ENCODE measurements at places on chromosomes 4 and X. TPM values are rescaled to one million over a fixed set of nuclear protein-coding genes. Genes with fewer than 3 reads are reported as not detected.

The CLNK gene
- not detected for total RNA-seq

The MSMO1 gene
- 140 TPM for total RNA-seq

The ARL9 gene
- 3.2 TPM for total RNA-seq

The VCX3B gene
- not detected for total RNA-seq

The DTHD1 gene
- total RNA-seq = 2.1 TPM

The JCHAIN gene
- 3.6 TPM for total RNA-seq

The SRPK3 gene
- total RNA-seq = 0.18 TPM

The IGFBP7 gene
- total RNA-seq = 26.9 TPM

The AREG gene
- not detected for total RNA-seq

The TRPC3 gene
- total RNA-seq = 88.6 TPM

The CYTL1 gene
- 0.91 TPM for total RNA-seq

The ADGRG4 gene
- total RNA-seq = not detected

The NEIL3 gene
- 6.2 TPM for total RNA-seq

The AFF1 gene
- total RNA-seq = 15.5 TPM

The CYLC1 gene
- not detected for total RNA-seq

The RXFP1 gene
- 0.45 TPM for total RNA-seq

The GABRG1 gene
- 22.3 TPM for total RNA-seq

The IL2 gene
- total RNA-seq = not detected

The MRFAP1 gene
- 89.2 TPM for total RNA-seq

The SLC25A31 gene
- not detected for total RNA-seq

The RGS12 gene
- total RNA-seq = 87.5 TPM

The MAB21L2 gene
- 4.9 TPM for total RNA-seq

The TNMD gene
- total RNA-seq = not detected

The FAM53A gene
- total RNA-seq = 1.6 TPM

The LRRC66 gene
- 1.8 TPM for total RNA-seq

The PABPC1L2B gene
- 0.09 TPM for total RNA-seq

The XKRX gene
- total RNA-seq = 0.27 TPM
